ENCODE measurements at places on chromosomes 3 and 15.
A peak's percentile ranks its signal among the peaks of the same experiment; 100 is the strongest.

DNA sequence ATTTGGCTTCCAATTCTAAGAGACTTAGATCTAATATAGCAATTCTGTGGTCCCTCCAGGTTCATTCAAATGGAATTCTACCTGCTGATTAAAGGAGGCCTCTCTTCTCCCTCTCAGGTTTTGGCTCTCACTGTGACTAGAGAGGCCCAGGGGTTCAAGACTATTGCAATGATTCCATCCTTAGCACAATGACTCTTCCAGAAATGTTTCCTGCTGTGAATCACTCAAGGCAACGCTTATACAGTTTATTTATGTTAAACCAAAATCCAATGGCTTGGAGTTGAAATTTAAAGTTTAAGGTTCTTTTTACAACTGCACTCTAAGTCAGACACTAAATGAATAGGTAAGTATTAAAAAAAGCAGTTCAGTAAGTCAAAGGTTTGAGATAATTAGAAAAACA is 39.9 kb downstream of the IFT57 start:
- DNase-seq, result no peak

GRCh38 chr15:94858449-94858848 is 627.1 kb downstream of the MCTP2 start:
- no peak for DNase-seq

- DNase-seq, result no peak
Measured at GRCh38 chr15:92770641-92771040, 115.1 kb upstream of the FAM174B start.

- no peak for DNase-seq
Measured at GRCh38 chr15:80275961-80276360, 23.9 kb upstream of the CTXND1 start.

DNA sequence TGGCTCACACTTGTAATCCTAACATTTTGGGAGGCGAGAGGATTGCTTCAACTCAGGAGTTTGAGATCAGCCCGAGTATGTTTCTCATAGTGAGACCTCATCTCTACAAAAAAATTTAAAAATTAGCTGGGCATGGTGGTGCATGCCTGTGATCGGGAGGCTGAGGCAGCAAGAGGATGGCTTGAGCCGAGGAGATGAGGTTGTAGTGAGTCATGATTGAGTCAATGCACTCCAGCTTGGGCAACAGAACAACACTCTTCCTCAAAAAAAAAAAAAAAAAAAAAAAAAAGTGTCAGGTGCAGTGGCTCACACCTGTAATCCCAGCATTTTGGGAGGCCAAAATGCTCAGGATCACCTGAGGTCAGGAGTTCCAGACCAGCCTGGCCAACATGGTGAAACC is 2.4 kb downstream of the RPL39L start:
- DNase-seq, result no peak

- DNase-seq, result no peak
Measured at GRCh38 chr3:13673207-13673606, 124.3 kb downstream of the FBLN2 start.

- DNase-seq, result peak; percentile 33
Measured at GRCh38 chr3:128313071-128313725, 153.5 kb downstream of the DNAJB8 start.

DNA sequence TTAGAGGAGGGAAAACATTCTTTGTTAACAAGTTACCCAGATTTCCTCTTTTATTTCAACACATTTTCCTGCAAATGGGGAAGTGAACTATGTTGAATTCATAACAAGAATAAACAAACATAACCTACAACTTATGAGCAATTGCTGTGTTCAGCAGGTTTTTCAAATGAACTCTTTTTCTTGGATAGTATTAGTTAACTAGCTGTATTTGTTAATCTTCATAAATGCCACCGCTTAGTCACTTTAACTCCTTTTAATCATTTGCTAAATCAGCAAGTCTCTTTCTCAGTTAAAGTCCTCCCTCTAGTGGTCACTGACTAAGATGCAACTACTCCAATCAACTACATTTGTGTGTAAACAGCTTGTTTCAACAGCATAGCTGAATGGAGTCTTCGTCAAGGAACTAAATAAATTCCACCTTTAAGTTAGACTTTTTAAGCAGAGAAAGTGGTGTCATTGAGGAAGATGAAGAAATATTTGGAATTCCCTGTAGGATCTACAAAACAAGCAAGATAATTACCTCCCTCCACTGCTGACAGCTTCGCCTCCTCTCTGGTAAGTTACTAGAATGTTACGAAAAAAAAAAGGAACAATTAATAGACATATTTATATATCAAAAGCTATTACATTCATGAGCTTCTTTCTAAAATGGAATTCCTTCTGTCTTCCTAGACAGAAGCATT is 1122.0 kb downstream of the ROBO1 start:
- no peak for DNase-seq

DNA sequence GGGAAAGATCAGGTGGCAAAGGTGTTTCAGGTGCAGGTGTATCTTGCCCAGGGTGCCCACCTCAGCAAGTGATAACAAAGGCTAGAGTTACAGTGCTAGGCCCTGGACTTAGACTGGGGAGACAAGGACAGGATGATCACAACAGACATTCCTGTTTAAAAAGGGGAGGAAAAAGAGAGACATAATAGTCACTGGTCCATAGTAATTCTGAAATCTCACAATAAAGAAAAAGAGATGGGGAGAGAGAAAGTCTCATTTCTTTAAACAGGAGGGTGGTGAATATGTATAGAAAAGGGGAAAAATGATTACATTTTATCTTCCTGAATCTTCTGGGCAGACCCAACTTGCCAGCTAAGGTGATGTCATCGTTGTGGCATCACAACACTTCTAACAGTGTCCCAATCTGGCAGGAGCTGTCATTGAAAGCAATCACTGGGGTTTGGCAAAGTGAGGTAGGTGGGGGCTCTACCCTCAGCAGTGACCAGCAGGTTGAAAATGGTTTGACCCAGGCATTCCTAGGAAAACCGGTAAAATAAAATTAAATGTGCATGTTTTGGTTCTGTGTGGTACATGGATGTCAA is 99.5 kb downstream of the ZNF621 start:
- DNase-seq, result no peak

DNA sequence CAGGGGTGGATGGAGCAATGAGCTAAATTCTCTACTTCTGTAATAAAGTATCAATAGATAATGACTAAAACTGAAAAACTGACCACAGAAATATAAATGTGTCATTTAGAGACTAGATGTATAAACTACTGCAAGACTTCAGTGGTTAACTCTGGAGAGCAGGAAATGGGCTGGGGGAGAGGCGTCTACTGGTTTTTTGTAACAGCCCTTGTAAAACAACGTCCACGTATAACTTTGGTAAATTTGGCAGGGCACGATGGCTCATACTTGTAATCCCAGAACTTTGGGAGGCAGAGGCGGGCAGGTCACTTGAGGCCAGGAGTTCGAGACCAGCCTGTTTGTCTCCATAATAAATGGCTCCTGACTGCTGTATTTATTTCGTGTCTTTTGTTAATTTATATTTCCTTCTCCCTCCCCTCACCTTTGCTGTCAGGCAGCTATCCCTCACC is 12.5 kb downstream of the RAB27A start:
- DNase-seq, result no peak

DNA sequence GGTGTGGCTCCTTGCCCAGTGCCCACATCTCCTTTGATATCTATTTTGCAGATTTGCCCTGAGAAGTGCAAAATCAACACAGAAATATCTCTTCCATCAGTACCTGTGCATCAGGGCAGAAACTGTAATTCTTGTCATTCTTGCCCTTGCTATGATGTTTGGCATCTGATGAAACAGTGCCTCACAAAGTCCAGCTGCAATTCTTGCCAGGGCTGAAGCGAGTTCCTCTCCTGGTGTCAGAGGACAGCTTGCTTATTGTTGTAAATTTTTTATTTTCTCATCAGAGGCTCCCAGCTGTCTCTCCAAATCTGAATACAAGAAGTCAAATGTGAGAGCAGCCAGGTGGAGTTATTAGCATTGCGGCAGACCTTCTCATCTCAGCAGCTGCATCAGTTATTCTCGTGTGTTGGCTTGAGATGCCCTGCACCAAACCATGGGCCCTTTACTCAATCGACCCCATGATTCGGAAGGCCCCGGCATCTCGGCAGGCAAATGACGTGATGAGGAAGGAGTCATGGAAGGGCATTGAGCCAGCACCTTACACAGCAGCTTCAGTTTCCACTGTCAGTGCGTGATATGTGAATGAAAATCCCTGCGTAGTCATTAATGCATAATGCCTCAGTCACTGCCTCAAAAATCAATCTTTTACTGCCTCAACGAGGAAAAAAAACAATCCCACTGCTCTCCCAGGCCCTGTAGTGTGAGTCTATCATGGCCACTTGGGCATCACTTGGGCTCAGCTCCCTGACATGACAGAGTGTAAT is 93.4 kb downstream of the CCNL1 start:
- no peak for DNase-seq

- DNase-seq, result no peak
Measured at GRCh38 chr15:53210653-53211052, 420.5 kb upstream of the ONECUT1 start.

DNA sequence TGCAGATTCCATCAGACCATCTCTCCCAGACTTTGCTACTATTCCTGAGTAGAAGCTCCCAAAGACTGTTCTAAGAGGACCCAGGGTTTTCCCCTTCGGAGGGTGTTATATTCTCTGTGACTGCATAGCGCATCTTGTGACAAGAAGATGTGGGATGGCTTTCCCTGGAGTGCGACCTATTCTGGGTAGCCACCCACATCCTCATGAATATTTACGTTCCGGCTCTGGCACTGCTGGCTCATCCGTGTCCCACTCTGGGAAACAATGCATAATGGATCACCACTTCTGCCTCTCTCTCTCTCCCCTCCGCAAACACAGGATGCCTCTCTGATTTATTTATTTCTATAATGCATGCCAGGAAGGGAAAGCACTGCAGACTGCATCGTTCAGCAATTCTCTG is 166.1 kb downstream of the PYDC2 start:
- no peak for DNase-seq

- DNase-seq, result no peak
Measured at GRCh38 chr3:173584838-173585831, 187.6 kb downstream of the NLGN1 start.

DNA sequence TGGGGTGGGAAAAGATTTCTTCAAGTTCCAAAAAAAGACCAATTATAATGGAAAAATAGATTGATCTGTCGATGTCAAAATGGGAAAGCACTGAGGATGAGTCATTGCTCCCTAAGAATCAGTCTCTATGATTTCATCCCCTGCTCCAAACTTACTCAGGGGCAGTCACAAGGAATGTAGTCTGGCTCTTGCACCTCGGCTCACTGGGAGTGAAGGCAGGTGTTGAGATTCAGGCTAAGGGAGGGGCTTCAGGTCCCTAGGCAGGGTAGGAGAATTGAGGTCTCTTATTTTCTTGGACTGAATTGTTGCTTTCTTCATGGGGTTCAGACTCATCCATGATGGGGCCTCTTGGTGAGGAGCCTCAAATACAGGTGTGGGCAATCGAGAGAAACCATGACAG is 14.2 kb downstream of the ESYT3 start:
- DNase-seq, result no peak

DNA sequence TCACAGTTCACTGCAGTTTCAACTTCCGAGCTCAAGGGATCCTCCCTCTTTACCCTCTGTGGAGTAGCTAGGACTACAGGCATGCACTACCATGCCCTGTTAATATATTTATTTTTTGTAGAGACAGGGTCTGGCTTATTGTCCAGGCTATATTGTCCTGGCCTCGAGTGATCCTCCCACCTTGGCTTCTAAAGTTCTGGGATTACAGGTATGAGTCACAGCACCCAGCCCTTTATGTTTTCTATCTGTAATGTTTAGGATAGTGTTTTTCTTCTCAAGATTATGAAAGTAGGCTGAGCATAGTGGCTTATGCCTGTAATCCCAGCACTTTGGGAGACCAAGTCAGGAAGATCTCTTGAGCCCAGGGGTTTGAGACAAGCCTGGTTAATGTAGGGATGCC is 11.9 kb upstream of the SCG3 start:
- DNase-seq, result no peak

GRCh38 chr15:50676799-50677483 is 9.7 kb downstream of the TRPM7 start:
- DNase-seq, result no peak

DNA sequence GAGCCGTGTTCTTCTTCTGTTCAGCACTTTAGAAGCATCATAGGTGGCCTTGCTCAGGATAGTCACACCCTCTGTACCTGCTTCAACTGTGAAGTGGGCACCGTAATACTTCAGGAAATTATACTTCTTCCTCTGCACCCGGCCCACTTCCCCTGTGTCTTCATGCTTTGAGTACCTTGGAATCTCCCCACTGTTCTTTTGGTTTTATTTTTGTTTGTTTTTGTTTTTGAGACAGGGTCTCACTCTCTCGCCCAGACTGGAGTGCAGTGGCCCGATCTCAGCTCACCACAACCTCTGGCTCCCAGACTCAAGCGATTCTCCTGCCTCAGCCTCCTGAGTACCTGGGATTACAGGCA is 1.7 kb downstream of the P2RY14 start:
- DNase-seq, result no peak

DNA sequence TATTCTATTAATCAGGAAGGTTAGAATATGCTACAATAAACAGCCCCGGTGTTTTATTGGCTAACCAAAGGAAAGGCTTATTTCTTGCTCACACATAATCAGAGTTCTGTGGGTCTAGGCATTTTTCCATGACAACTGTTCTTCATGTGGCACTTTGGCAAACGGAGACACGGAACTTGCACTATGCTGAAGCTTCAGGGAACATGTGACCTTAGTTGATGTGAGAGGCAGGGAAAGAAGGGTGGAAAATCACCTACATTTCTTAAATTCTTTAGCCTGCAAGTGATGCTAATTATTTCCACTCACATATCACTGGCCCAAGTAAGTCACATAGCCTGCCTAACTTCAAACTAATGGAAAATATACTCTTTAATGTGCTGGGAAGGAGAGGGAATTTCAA is 344.6 kb downstream of the SV2B start:
- DNase-seq, result no peak

DNA sequence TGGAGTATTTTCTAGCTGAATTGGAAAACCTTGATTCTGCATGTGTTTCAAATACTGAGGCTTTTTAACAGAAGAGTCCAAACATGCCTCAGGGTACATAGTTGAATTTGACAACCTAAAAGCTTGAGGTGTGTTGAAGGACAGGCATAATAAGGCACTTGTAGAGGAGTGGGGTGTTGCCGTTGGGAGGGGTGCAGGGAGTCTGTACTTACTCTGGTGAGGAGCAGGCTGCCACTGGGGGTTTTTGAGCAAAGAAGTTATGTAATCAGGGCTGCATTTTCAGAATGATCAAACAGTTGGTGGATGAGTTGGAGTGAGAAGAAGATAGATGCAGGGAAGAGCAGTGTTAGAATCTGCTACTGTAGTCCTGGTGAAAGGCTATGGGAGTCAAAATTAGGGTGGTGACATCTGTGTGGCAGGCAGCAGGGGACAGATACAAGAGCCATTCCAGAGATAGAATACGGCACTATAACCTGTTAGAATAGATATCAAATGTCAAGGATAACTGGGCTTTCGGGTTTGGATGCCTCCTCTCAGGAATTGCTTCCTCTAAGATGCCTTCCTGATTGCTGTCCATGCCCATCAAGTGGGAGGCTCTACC is 161.6 kb downstream of the GHSR start:
- DNase-seq, result no peak

- DNase-seq, result no peak
Measured at GRCh38 chr3:142878649-142879300, 10.1 kb downstream of the PCOLCE2 start.
